Astrocyte of the spinal cord (primary cell): ENCODE measurements at places on chromosomes 1 and 21.

DNA sequence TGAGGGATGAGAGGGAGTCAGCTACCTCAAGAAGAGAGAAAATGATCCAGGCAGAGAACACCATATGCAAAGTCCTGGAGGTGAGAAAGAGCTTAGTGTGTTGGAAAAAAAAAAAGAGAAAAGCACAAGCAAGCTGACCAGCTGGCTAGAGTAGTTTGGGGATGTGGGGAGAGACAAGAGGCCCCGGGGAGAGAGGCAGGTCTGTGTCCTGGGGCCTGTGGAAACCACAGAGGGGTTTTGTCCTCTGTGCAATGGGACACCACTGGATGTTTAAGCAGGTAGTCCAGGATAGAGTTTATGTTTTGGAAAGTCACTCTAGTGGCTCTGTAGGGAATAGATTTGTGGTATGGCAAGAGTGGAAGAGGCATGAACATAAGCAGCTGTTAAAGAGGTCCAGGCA lies 14.4 kb upstream of the CHI3L1 start:
- DNase-seq = no peak

GRCh38 chr1:153465811-153466636 lies 5.6 kb upstream of the S100A7 start:
- peak; percentile 29 for DNase-seq

DNA sequence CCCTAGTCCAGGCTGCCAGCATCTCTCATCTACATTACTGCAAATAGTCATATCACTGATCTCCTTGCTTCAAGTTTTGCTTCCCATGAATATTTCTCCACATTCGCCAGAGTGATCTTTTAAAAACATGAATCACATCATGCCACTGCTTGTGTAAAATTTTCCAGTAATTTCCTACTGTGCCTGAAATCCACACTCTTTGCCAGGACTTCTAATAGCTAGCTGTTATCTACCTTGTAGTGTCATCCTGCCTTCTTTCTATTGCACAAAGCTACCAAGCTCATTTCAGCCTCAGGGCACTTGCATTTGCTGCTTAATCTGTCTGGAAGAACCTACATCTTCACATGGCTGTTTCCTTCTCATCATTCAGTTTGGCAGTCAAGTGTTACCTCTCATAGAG lies 33.9 kb upstream of the ZNF362 start:
- DNase-seq = no peak

DNA sequence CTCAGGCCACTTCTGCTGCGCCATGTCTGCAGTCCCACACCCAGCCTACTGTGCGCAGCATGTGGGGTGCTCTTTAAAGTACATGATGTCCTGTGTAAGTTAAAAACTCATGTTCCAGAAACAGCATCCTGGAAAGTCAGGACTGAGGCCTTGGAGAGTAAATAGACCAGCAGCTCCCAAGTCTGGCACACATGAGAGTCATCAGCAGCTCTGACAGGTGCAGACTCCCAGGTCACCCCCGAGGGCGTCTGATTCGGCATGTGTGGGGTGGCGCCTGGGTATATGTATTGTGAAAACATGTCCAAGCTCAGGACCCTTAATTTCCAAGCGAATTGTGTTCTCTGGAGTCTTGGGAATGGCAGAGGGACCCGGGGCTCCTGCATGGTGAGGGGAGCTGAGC lies 120.1 kb upstream of the RUNX3 start:
- DNase-seq = no peak

- DNase-seq = no peak
Observed at GRCh38 chr1:93877529-93877928, 1.5 kb downstream of the DNTTIP2 start.

DNA sequence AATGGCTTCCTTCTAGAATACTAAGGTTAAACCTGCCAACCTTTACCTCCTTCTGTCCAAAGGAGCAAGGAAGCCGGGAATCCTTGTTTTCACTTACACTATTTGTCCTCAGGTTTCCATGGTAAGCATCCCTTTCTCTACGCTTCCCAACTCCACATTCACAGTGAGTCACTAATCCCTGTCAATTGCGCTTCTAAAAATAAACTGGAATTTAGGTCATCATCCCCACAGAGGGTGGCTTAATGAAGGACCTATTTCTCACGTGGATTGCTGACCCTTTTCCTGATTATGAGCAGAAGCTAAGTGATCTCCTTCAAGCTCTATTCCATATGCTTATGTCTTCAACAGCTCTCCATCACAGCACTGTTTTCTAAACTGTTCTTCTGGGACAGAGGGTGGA lies 39.9 kb upstream of the ABCA4 start:
- peak; percentile 87 for DNase-seq

DNA sequence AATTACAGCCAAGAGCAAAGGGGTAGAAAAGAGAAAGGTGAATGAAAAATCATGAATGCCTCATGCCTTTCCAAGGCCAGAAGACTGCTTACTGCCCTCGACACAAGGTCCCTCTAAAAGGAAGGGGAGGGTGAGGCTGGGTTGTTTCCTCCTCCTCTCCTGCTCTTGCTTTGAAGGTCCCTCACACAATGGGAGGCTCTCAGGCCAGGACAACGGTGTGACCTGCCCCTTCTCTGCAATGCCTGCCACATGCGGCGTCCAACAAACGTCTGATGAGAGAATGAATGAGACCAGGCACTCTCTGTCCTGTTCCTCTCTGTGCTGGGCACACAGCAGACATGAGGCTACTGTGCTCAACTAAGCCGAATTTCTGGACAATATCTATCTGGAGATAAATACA lies 51.3 kb downstream of the SSBP3 start:
- DNase-seq = no peak

- DNase-seq = peak; percentile 63
Observed at GRCh38 chr1:72435025-72435424, 152.7 kb upstream of the NEGR1 start.

- DNase-seq = no peak
Observed at GRCh38 chr21:17858747-17859146, 39.6 kb upstream of the C21orf91 start.
